Fibroblast of villous mesenchyme (primary cell): ENCODE measurements at places on chromosomes 3 and 15. TPM values are rescaled to one million over a fixed set of nuclear protein-coding genes. Genes with fewer than 3 reads are reported as not detected.

DNA sequence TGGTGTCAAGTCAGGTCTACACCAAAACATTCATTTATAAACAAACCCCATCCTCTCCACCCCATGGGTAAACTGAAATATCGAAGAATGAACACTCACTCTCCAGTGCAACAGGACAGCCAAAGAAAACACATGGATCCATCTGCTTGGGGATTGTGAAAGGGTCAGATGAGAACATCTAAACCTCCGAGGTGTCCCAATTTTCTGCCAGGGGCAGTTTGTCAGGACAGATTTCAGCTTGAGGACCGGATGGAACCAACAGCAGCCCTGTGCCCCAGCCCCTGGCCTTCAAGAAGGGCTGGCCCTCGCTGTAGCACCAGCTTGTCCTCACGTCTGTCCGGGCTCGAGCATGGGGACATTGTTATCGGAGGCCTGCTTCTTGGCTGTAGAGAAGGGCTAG is 45.5 kb downstream of the PCSK6 start:
- DNase-seq: no peak

GRCh38 chr15:64110950-64111678 is 15.3 kb downstream of the SNX1 start:
- no peak for DNase-seq

- DNase-seq: peak; percentile 39
These were observed 16.1 kb upstream of the EBLN2 start for GRCh38 chr3:73045391-73045790.

The ROPN1B gene
- total RNA-seq: 0.43 TPM in 1 of 2 replicates, not detected in the other

The MEF2A gene
- 28.1 and 38.7 TPM in 2 replicates for total RNA-seq
